Activated CD4-positive, alpha-beta T cell treated with anti-CD3 and anti-CD28 coated beads for 4 hours (primary cell): ENCODE measurements at places on chromosomes 7 and 10.
A peak's percentile ranks its signal among the peaks of the same experiment; 100 is the strongest.

- no peak for DNase-seq
Measured at GRCh38 chr7:116679500-116679899, 7.5 kb downstream of the MET start.

GRCh38 chr10:60629332-60629731, 148.9 kb upstream of the CDK1 start:
- no peak for DNase-seq

GRCh38 chr10:84845628-84846261, 517.4 kb downstream of the CCSER2 start:
- no peak for DNase-seq

- DNase-seq: no peak
Measured at GRCh38 chr10:69662901-69663300, 32.9 kb downstream of the FAM241B start.

GRCh38 chr7:67595431-67596180, 599.0 kb downstream of the TYW1 start:
- DNase-seq: no peak

GRCh38 chr7:140144821-140145220, 32.0 kb downstream of the KDM7A start:
- DNase-seq: no peak

DNA sequence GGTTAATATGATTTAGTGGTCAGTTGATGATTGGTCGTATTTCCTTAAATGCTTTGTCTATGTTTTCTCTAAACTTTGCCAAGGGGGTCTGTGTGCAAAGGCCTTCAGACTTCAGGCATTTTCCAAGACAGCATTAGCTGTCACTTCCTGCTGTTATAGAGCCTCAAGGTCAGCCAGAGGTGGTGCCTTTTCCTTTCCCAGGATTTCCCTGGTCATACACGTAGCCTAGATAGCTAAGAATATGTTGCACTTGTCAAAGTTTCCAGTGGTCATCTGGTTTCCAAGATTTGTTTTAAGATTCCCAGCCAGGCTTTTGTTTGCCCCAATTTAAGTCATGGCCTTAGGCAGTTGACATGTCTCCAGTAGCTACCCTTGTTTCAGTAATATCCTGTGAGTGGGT, 133.2 kb upstream of the IGFBP3 start:
- no peak for DNase-seq

GRCh38 chr7:54084340-54084739, 457.8 kb upstream of the VSTM2A start:
- no peak for DNase-seq

GRCh38 chr7:155705623-155706360, 61.3 kb downstream of the RBM33 start:
- no peak for DNase-seq

GRCh38 chr10:92894081-92894655, 45.8 kb downstream of the EXOC6 start:
- no peak for DNase-seq

- no peak for DNase-seq
Measured at GRCh38 chr7:29370531-29371314, 176.1 kb downstream of the CHN2 start.

DNA sequence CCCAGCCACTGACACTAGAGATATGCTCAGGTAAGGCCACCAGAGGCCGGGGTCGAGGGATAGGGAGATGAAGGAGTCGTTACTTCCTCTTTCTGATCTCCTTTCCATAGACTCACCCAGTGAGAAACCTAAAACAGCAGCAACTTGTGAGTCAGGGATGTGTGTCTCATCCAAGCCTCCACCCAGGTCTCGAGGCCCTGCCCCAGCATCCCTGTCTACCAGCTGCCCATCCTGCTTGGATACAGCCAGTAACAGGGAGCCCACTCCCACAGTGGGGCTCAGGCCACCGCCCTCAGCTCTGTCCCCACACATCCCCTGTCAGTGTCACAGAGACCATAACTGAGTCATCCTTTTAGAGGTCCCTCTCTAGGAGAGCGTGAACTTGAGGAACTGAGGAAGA, 49.6 kb upstream of the CHST15 start:
- DNase-seq: no peak

DNA sequence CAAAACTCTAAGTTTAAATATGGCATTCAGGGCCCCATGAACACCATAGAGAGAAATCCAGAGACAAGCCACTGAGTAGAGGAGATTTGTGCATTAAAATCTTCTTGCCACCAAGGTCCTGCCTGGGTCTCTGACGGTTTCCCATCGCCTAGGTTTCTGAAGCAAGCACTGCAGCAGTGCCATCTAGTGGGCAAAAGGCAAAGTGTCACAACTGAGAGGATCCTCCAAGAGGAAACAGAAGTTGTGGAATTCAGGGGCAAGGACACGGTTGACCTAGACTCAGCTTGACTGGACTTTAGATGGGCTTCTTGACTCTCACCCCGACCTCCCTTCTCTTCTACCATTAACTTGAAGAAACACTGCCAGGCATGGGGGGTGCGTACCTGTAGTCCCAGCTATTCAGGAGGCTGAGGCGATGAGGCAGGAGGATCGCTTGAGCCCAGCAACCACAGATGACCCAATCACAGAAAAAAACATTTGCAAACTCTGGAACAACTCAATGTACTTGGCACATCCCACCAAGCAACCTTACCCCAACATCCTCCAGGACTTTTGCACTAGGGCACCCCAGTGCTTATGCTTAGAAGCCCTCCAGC, 604.1 kb downstream of the GALNT17 start:
- peak; percentile 18 for DNase-seq

GRCh38 chr7:24010495-24010894, 273.5 kb upstream of the NPY start:
- DNase-seq: no peak

DNA sequence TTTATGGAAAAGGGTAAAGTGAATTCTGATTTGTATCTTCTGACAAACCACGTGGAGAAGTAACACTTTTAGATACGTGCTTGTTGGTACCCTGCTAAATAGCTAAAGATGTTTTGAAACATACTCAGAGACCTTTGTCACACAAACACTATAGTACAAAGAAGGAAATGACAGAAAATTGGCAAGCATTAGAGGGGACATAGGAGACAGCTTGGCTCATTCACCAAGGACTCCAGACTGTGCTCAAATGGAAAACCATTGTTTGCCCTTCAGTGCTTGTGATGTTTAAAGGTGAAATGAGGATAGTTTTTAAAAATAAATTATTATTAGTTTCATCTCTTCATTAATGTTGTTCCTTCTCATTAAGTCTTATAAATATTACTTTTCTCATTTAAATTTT, 34.0 kb upstream of the CD36 start:
- no peak for DNase-seq

DNA sequence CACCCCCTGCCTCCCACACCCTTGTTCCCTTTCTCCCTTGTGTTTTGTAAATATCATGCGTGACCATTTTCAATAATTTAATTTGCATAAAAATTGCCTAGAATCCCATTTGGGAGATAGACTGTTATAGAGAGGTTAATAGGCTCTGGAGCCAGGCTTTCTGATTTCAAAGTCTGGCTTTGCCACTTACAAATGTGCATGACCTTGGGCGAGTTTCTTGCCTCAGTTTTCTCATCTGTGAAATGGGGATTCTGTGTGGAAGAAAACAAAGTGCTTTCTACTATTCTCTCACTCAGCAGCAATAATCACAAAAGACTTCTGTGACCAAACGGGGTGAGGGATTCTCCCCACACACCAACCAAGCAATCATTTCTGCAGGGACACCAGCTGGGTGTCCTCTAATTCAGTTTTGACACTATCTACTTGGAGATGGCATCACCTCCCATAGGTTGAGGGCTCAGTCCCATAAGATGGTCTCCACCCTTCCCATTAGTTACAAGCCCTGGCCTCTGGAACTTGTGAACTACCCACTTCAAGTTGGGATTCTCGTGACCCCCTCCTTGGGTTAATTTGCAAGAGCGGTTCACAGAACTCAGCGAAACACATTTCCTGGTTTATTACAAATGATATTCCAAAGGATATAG, 3.5 kb upstream of the ZNF22 start:
- no peak for DNase-seq

- no peak for DNase-seq
Measured at GRCh38 chr7:143248761-143249354, 14.4 kb upstream of the GSTK1 start.

GRCh38 chr10:14294347-14295059, 36.2 kb downstream of the FRMD4A start:
- no peak for DNase-seq

- DNase-seq: no peak
Measured at GRCh38 chr7:66920256-66920655, 769 bp upstream of the TMEM248 start.

DNA sequence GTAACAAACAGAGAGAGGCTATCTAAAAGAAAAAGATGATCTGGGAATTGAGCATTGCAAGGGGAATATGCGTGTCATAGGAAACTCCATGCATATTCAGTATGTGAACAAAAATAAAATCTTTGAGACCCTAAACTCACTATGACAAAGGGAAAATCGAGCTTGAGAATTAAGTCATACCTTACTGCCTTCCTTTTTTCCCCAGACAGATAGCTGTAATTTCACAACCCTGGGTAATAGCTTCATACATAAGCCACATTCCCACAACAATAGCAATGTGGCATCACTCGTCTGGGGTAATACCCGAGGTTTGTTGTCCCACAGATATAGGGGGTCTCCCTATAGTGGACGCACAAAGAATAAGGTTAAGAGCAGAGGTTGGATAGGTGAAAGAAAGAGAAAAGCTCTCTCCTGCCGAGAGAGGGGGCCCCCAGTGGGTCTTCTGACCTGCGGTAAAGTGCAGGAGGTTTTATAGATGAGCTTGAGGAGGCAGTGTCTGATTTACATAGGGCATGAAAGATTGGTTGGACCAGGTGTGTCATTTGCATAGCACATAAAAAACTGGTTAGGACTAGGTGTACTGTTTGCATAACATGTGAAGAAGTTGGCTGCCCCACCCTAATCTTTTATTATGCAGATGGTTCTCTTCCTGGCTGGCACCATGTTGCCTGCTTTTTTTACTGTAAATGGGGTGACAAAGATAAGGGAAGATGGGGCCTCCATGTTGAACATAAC, 11.6 kb downstream of the CYP3A43 start:
- no peak for DNase-seq

GRCh38 chr7:1419688-1420087, 39.6 kb downstream of the MICALL2 start:
- DNase-seq: no peak

DNA sequence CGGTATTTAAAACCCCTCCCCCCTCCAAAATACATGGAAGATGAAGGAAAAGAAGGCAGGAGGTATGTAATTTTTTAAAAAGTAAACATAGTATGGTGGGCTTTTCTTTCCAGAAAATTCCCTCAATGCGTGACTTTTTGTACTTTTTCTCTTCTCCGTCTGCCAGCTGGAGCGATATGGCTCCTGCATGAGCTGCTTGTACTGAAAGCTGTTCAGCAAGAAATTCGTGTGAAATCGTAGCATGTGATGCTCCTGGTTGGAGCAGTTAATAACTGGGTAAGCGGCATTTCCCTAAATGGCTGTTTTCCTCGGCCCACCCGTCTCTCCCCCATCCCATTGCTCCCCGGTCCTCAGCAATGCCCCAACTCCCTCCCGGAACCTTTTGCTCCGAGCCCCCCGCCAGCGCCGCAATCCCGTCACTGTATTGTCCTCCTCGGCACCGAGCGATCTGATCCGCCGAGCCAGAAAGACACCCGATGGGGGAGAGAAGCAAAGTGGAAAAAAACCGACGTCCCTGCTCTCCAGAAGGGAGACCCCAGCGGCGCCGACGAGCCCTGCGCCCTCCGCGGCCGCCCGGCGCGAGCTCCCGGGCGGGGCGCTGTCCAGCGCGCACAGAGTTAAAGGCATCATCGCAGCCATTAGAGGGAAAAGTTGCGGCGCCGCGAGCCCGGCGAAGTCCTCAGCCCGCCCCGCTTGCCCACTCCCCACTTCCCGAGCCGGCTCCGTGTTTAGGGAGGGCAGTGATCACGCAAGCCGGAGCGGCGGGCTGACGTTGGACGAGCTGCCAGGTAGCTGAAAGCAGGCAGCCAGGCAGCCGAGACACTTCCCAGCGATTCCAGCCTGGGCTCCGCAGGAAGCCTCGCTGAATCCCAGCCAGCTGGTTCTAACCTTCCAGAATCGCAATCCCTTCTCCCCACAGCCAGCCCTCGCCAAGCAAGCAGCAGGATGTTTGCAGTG, at the start of gene VSTM2A:
Gene VSTM2A (plus strand): TSS at position 707 of the 957 bp plus-strand sequence. CDS start 356 bp downstream, outside the sequence.
- DNase-seq: no peak

DNA sequence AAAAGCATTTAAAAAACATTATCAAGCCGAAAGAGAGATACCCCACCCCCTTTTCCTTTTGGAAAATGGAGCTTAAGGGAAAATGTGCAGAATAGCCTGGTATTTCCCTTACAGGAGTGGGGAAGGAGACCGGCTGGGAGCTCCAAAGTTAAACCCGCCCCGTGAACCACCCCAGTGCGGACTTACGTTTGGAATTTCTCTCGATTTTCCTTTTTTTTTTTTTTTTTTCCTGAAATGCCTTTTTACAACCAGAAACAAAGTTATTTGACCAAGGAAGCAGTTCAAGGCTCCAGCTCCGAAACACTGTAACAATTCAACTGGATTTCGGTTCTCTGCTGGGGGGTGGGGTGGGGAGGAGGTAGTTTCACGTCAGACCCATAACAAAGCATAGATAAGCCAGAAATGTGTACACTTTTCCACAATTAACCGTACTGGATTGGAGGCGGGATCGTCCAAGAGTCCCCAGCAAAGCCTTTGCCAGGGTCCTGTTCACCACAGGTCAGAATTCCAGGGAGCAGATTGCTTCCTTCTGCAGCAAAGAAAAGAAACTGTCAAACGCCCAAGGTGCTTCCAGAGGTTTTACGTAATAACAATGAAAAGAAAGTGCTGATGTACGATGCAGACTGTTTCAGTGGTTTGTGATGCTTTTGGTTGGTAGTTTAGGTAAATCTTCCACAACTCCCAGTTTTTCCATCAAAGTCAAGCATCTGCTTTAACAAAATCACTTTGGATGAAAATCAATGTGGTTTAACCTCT, 6.7 kb downstream of the SKIDA1 start:
- no peak for DNase-seq
